ENCODE measurements at places on chromosomes 11 and 22. TPM values are rescaled to one million over a fixed set of nuclear protein-coding genes. Genes with fewer than 3 reads are reported as not detected.

Gene OR52I2
- total RNA-seq, result not detected

DNA sequence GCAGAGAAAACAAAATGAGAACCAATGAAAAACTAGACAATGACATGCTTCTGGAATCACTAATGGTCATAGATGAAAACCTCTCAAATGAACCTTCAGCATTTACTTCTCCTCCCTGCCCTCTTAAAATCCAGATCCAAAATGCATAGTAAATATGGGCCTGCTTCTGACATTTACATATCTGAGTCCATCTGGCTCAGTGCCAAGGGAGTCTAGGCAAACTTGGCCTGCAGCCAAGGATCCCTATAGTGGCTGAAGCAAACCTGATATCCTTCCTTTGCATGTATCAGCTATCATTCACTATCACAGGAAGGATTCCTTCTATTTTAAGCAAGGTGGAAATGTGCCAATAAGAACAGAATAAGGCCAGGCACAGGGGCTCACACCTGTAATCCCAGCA lies 104.8 kb downstream of the C11orf58 start:
- no peak overlapping the region for H3K4me3 ChIP-seq
- H3K27me3 ChIP-seq, result no peaks in the 10 kb centered on the region
- no peaks in the 10 kb centered on the region for H3K36me3 ChIP-seq
- H3K4me1 ChIP-seq, result no peaks in the 10 kb centered on the region
- no peak for DNase-seq
- H3K27ac ChIP-seq, result no peak overlapping the region

Gene OR51L1
- not detected for total RNA-seq

Gene PNPLA5
- total RNA-seq, result not detected

Gene BTG4
- total RNA-seq, result not detected

- peaks cover 17% of the 10 kb centered on the region for H3K27me3 ChIP-seq
- H3K4me3 ChIP-seq, result no peak overlapping the region
Measured at GRCh38 chr22:35198738-35199137, 58.6 kb upstream of the HMGXB4 start.

Gene LRRN4CL
- total RNA-seq, result 1.0 TPM

- H3K4me3 ChIP-seq, result no peak overlapping the region
- peaks cover 99% of the 10 kb centered on the region for H3K27me3 ChIP-seq
- H3K27ac ChIP-seq, result no peak overlapping the region
- no peaks in the 10 kb centered on the region for H3K4me1 ChIP-seq
- no peaks in the 10 kb centered on the region for H3K36me3 ChIP-seq
Measured at GRCh38 chr11:120027546-120028180, 110.2 kb downstream of the TRIM29 start.

Gene IRAG1
- total RNA-seq, result 1.3 TPM

GRCh38 chr11:65506290-65506771 lies 7.5 kb downstream of the MALAT1 start:
- peak overlapping the region; percentile 7 for H3K4me3 ChIP-seq
- DNase-seq, result no peak
- peak overlapping the region; percentile 97 for H3K27ac ChIP-seq
- peaks cover 56% of the 10 kb centered on the region for H3K4me1 ChIP-seq
- no peaks in the 10 kb centered on the region for H3K27me3 ChIP-seq

Gene CSRP3
- total RNA-seq, result not detected

DNA sequence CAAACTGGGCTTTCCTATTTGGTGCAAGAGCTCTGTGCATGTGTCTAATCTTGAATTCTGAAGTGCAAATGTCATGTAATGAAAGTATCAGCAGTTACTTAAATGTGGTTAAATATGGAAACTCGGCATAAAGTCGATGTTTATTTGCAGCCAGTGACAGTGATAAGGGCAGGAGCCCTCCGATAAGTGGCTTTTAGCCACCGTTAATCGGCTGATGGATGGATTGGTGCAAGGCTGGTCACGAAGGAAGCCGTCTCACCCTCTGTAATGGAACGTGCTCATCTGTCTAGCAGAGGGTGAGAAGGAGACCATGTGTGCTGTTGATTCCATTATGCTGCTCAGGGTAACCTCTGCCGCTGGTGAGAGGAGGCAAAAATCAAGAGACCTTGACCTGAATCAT lies 121.8 kb upstream of the PAX6 start:
- H3K36me3 ChIP-seq, result no peaks in the 10 kb centered on the region
- H3K4me1 ChIP-seq, result no peaks in the 10 kb centered on the region
- no peak for DNase-seq
- H3K4me3 ChIP-seq, result no peak overlapping the region
- no peaks in the 10 kb centered on the region for H3K27me3 ChIP-seq

- H3K36me3 ChIP-seq, result no peaks in the 10 kb centered on the region
- H3K27ac ChIP-seq, result no peak overlapping the region
- no peaks in the 10 kb centered on the region for H3K4me1 ChIP-seq
- H3K27me3 ChIP-seq, result peaks cover 26% of the 10 kb centered on the region
- no peak overlapping the region for H3K4me3 ChIP-seq
- DNase-seq, result peak; percentile 53
Measured at GRCh38 chr22:23128269-23129108, 13.3 kb downstream of the RSPH14 start.

DNA sequence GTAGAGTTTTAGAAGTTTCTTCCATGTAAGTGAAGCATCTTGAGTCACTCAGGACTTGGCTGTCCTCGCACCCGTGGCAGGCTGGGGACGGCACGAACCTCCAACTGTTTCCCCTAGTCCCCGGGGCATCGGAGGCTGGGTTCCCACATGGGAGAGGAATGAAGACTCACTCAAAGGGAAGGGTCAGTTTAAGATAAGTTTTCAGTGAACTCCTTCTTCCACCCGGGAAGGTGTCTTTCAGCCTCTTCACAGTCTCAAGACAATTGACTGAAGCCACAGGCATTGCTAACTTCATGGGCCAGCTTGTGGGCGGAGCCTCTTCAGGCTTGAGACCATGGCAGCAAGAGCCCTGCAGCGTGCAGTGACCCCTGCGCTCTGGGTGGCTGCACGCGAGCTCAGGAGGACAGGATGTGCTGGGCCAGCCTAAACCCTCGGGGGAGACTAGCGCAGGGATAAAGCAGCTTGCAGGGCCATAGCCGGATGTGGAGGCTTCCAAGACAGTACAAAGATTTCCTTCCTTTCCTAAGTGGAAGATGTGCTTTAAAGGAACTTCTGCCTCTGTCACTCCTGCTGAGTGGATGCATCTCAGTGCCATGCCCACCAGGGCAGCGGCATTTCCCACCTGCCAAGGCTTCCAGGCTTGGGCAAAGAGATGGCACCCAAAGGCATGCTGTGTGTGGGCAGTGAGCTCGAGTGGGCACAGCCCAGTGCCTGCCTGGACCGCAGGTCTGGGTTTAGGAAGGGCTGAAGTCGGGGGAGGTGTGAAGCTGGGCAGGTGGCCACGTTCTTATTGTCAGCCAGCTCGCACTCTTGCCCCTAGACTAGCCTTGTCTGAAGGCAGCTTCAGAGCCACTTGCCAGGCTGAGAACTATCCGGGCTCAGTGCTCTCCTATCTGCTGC lies 32.9 kb downstream of the PPIL2 start:
- DNase-seq, result no peak
- no peaks in the 10 kb centered on the region for H3K4me1 ChIP-seq
- no peak overlapping the region for H3K27ac ChIP-seq
- no peak overlapping the region for H3K4me3 ChIP-seq

GRCh38 chr22:44193535-44193891 lies 12.8 kb downstream of the PARVG start:
- H3K36me3 ChIP-seq, result no peaks in the 10 kb centered on the region
- peak; percentile 86 for DNase-seq
- no peak overlapping the region for H3K4me3 ChIP-seq
- H3K27ac ChIP-seq, result no peak overlapping the region
- peaks cover 26% of the 10 kb centered on the region for H3K4me1 ChIP-seq

Data from PC-9 (cell line).